ENCODE measurements at places on chromosomes 11 and 22. TPM values are rescaled to one million over a fixed set of nuclear protein-coding genes. Genes with fewer than 3 reads are reported as not detected.

GRCh38 chr11:40204228-40204627 lies 1255.2 kb downstream of the LRRC4C start:
- no peak for DNase-seq

- DNase-seq: no peak
These were observed 1.1 kb downstream of the PRRG4 start for GRCh38 chr11:32830796-32831195.

DNA sequence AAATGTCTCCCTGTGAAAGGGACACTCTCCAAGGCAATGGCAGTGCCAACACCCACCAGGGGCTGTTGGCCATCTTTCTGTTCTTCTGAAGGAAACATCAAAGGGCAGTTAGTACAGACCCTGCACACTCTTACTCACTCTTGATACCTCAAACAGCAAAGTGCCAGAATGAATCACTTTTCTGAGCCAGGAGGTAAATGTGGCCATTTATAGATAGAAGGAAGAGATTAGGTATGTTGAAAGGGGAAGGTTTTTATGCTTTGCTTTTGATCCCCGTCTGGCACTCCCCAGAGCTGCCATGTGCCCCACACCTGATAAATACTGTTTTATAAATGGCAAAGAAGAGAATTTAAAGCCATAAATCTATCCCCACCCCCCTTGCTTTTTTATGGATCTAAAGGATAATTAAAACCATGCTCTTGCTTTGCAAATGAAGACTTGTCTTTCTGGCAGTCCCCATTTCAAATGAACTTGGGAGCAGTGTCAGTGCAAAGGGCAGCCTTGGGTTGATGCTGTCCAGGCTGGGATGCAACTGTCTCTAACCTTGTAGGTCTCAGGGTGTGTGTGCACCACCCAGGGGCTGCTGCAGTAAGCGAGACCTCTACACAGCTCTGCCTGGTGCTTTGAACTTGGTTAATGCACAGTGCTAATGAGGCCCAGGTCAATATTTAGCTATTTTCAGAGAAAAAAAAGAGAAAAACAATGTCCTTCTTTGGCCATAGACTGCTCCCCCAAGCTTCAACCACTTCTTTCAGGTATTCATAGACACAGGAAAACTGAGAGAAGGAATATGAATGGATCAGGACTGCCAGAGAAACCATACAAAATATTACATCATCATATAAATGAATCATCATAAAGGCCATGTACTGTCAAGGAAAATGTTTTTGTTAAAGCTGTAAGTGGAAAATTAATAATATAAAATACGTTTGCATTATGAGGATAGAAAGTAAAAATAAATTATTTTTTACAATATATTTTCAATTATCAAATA lies 207.5 kb downstream of the ETS1 start:
- DNase-seq: no peak

DNA sequence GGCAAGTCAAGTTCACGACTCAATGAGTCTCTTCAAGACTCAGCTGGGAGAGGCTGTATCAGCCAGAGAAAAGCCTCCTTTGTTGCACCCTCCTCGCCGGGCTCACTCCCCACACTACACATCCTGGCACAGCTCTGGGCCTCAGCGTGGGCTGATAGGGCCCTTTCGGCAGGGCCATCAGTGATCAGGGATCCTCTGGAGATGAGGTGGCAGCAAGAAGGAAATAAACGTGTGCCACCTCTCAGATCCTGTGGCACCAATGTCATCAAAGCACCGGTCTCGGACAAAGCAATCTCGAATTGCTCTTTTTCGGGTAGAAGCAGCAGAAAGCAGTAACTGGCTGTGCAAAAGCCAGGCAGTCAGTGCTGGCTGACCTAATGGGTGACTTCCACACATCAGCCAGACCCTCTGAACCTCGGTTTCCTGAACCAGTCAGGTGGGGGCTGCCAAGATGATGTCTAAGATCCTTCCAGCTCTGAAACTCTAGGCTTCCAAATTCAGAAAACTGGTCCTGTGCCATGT lies 2.1 kb downstream of the EHD1 start:
- no peak for DNase-seq

GRCh38 chr22:19958083-19959042 lies 16.7 kb upstream of the TXNRD2 start:
- DNase-seq: no peak

DNA sequence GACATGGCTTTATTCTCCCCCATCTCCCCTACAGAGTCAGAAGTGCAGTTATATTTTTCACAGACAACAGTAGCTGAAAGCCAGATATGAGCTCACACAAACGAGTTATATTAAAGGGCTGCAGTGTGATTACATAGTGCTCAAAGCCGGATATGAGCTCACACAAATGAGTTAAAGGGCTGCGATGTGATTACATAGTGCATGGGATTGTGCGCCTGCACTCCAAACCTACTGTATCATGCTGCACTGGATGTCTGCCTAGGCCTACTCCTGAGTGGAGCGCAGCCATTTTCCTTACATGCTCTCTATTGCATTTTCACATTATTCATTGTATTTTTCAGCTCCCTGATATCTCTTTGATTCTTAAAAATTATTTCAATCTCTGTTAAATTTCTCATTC lies 414.6 kb upstream of the LARGE1 start:
- no peak for DNase-seq

DNA sequence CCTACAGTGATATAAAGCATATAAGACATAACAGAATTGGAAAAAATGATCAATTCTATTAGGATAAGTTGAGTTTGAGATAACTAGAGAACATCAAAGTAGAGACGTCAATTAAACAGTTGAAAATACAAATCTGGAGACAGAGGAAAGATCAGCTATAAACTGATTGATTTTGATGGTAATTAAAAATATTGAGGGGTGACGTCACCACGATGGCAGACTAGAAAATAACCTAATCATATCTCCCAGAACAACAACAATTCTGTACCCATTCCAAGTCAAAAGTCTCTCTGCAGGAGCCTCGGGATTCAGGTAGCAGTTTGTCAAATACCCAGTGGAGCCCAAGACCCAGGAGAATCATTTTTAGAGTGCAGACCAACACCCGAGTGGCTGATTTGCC lies 28.9 kb downstream of the MS4A13 start:
- DNase-seq: no peak

- no peak for DNase-seq
These were observed 44.4 kb upstream of the ANO1 start for GRCh38 chr11:70033711-70034070.

DNA sequence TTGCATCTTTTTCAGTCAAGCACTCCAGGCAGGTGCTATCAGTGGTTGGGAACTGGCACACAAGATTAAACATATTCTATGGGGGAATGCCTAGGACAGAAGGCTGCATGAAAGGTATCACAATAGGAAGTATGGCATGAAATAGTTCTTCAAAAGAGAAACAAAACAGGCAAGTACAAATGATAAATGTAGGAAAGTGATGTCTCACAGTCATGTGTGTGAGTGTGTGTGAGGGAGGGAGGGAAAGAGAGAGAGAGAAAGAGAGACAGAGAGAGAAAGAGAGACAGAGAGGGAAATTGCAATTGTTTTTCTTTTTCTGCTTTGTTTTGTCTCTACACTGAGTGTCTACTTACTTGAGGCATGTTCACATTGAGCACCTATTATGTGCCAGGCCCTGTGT lies 456.3 kb downstream of the MIAT start:
- DNase-seq: no peak

- no peak for DNase-seq
These were observed 5.4 kb downstream of the SMCO4 start for GRCh38 chr11:93537767-93538261.

GRCh38 chr11:111441443-111441842 lies 62.4 kb upstream of the POU2AF1 start:
- DNase-seq: no peak

DNA sequence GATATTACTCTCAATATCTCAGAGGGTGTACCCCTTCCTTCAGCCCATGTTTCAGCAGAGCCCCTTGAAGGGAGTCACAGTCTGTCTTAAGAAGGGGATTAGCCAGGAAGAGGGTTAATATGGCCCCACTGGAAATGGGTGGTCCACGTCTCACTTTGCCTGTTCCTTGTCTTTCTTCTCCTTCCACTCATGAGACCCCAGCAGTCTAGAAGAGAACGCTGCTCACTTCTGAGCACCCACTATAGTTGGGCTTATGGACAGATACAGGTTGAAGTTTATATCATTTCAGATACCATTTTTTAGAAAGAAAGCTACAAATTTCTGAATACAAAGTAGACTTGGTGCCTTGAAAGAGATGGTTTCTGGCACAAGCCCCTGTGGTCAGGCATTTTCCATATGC lies 139.3 kb upstream of the API5 start:
- no peak for DNase-seq

- DNase-seq: no peak
These were observed 22.1 kb upstream of the KRTAP5-7 start for GRCh38 chr11:71505001-71505400.

DNA sequence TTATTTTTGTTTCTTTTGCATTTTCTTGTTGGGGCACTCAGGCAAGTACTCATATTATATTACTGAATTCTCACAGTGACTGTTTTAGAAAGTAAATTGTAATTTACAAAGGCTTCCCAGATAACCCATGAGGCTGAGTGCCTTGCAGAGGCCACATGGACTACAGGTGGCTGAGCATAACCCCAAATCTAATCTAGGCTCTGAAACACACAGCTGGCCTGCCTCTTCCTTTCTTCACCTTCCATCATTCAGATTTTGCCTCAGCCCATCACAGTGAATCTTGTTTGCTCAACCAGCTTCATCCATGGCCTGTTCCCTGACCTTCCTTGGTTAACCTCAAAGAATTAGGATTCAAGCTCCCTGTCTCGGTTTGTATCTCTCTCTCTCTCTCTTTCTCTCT lies 78.5 kb upstream of the PRDM11 start:
- DNase-seq: no peak

DNA sequence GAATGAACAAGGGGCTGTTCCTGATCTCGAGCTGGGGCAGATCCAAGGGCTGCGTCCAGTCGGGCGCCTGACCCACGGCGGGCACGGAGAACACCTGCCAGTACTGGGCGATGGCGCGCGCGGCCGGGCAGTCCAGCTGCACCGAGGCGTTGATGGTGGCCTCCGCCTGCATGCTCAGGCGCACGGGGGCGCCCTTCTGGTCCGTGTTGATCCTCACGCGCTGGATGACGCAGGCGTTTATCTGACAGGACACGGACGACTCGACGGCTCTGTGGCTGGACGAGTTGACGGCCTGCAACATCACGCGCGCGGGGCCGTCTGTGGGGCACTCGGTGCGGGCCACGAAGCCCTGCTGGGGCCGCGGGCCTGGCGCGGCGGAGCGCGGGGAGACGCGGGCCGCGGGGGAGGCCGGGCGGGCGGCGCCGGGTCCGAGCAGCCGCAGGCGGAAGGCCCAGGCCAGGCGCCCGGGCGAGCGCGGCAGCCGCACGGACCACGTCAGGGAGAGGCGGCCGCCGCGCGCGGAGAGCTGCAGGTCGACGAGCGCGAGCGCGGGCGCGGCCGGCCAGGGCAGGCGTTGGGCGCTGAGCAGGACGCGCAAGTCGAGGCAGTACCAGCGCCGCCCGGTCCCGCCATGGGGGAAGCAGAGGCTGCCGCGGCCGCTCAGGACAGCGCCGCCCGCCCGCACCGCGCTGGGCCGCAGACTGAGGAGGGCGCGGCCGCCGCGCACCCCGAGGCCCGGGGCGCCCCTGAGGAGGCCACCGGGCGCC lies 511 bp downstream of the PKDREJ start:
- no peak for DNase-seq

DNA sequence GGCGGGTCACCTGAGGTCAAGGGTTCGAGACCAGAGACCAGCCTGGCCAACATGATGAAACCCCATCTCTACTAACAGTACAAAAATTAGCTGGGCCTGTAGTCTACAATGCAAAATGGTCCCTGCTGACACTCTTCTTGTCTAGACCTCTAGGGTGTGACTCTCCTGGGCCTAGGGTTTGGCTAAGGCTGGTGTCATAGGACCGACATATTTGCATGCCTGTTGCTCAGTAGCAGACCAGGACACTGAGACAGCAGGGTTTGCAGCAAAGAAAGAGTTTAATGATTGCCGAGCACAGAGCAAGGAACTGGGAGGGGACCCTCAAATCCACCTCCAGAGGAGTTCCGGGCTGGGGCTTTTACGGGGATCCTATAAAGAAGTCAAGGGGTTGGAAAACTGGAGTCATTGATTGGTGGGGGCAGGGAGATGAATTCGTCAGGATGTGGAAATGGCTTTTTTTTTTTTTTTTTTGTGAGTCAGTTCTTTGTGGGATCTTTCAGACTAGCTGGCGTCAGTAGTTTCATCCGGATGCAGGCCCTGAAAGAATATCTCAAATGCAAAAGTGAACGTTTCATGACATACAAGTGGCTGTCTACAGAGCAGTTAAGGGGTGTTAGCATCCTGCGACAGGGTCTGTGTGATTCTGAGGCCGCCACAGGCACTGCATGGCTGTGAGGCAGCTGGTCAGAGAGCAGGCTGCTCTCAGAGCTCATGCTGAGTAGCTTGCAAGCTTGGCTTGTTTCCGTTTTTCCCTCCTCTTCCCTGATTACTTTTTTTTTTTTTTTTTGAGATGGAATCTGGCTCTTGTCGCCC lies 27.2 kb upstream of the A4GALT start:
- DNase-seq: no peak

- DNase-seq: no peak
These were observed 4.6 kb downstream of the SAA2 start for GRCh38 chr11:18243783-18244362.

DNA sequence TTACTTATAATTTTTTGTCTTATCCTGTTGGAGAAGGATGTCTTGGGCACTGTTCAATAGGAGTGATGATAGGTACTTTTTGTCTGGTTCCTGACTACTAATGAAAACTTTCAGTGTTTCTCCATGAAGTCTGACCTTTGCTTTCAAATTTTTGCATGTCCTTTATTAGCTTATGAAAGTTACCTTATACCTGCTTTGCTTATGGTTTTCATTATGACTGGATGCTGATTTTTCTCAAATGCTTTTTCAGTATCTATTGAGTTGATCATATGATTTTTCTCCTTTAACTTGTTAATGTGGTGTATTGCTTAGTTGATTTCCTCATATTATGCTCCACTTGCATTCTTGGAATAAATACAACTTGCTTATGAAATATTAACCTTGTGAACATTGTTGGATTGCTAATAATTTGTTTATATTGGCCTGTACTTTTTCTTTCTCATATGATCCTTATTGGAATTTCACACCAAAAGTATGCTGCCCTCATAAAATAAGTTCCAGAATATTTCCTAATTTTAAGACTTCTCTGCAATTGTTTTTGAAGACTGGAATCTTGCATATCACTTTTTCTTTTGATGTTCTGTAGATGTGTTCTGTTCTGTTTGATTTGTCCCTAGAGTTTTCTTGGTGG lies 85.0 kb upstream of the SC5D start:
- DNase-seq: no peak

GRCh38 chr11:86218125-86219084 lies 26.1 kb upstream of the EED start:
- no peak for DNase-seq

BTG4 gene
- not detected for total RNA-seq

LRRC56 gene
- total RNA-seq: 0.90 TPM

FRMD8 gene
- 17.3 TPM for total RNA-seq

OR4C12 gene
- total RNA-seq: not detected

MMP12 gene
- total RNA-seq: 3.8 TPM

CPT1A gene
- total RNA-seq: 20.4 TPM

HBB gene
- 394 TPM for total RNA-seq

ADM2 gene
- 0.37 TPM for total RNA-seq

PHLDA2 gene
- total RNA-seq: 1.1 TPM

KLHDC7B gene
- total RNA-seq: 0.11 TPM
